ENCODE measurements at places on chromosomes 3 and 15.

DNA sequence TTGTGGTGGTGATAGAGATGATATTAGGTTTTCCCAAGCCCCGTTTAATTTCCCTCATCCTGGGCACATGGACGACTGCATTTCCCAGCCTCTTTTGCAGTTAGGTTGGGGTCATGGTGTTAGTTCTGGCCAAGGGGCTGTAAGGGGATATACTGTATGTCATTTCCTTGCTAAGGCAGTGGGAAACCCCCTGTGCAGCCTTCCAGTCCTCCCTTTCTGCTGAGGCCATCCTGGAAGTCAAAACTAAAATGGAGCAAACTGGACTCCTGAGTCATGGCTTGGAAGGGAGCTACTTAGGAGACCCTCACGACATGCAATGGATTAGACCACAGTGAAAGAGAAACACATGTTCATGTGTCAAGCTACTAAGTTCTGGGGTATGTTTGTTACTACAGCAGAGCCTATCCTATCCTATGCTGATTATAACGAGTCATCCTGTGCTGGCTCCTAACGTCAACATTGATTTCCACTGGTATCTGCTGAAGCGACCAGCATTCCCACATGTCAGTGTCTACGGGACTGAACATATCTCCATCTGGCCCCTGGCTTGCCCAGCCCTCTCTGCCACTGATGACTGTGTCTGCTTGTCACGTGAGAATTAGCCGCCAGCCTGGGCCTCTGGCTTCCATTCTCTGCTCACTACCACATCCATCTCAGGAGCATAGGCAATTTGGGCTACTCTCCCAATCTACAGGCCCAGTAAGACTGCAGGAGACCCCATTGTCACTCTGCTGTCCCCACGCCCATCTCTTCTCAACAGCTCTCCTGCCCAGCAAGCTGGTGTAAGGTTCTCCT is 85.6 kb upstream of the MEF2A start:
- DNase-seq: no peak

GRCh38 chr3:119318876-119319275 is 24.7 kb downstream of the ARHGAP31 start:
- no peak for DNase-seq

DNA sequence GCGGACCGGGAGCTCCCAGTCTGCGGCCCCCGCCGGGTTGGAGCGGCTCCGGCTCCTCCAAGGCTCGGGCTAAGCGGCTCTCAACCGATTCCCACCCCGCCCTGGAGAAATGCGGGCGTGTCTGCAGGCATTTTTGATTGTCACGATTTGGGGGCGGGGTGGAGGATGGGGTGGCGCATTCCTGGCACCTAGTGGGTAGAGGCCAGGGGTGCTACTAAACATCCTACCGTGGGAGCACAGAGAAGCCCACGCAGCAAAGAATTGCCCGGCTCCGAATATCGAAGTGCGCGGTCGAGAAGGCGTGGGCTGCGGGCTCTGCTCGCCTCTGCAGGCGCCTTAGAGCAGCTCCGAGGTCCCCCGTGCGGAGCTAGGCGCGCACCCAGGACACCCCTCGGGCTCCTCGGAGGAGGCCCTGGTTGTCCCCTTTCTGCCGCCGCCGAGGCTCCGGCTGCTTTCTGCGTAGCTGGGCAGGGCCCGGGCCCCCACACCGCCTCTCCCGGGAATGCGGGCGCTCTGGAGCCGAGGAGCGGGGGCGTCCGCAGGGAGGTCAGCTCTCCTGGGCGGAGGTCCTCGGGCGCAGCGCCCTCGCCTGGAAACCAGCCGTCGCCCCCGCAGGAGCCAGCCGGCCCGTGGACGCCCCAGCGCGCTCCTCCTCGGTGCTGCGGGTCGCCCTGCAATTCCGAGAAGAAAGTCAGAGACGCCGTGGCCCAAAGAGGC is 16.5 kb upstream of the LAMP3 start:
- DNase-seq: no peak

DNA sequence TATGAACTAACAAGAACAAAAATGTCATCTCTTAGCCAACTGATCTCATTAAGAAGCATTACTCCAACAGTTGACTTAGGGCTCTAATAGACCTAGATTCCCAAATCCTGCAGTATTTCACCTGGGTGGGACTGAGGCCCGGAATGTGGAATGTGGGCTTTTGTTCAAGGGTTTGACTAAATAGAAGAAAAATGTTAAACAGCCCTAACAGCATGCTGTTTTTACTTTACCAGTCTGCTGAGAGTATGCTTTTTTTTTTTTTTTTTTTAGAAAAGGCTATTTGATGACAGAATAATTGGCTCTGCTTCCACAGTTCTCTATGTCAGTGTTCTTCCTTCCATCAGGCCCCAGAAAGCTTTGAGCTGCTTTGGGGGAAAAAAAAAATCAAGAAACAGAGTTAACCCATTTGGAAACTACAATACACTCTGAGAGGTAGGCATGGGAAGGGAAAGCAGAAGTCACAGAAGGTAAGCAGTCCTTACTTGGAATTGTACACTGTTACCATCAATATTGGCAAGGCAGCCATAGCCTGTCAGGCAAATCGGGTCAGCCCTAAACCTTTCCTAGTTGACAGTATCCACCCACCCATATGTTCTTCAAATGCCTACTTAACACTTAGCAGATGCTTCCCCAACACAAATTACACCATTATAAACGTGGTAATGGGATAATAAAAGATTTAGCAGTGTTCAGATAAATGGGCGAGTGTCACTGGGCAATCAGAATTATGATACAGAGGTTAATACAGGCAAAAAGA is 224.2 kb downstream of the CNTN3 start:
- no peak for DNase-seq

- DNase-seq: no peak
Measured at GRCh38 chr15:87167706-87168105, 1088.0 kb downstream of the AGBL1 start.

GRCh38 chr3:126836220-126836860 is 132.3 kb downstream of the CHCHD6 start:
- no peak for DNase-seq

DNA sequence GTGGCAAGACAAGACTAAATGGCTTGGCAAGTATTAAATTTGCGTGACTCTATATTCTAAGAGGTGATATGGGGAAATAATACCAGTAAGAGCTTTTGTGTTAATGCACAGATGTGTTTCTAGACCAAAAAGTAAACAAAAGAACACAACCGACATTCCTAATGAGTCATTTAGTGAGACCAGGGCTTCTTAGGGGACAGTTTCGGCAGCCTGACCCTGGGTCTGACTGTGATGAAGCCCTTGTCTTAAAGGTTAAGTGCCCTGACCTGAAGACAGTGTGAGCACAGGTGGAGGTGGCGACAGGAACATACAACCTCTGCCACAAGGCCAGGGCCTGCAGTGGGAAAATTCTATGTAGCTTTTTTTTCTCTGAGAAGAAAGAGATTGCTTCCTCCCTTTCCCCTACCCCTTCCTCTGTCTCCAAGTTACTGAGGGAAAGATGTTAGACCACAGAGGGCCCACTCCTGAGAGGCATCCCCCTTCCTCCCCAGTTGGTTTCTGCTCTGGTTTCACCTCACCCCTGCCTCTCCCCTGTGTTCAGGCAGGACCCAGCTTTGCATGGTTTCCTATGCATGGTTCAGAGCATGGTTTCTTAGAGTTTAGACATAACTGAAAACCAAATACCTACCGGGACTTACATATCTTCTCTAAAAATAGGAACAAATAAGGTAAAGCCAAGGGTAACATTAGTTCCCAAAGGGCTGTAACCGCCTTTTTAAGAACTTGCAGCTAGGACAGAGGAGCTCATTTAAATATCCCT is 24.8 kb upstream of the CMTM7 start:
- DNase-seq: no peak

- no peak for DNase-seq
Measured at GRCh38 chr3:193938613-193939012, 197.3 kb upstream of the HES1 start.

GRCh38 chr3:132404276-132404675 is 13.0 kb upstream of the DNAJC13 start:
- DNase-seq: no peak

DNA sequence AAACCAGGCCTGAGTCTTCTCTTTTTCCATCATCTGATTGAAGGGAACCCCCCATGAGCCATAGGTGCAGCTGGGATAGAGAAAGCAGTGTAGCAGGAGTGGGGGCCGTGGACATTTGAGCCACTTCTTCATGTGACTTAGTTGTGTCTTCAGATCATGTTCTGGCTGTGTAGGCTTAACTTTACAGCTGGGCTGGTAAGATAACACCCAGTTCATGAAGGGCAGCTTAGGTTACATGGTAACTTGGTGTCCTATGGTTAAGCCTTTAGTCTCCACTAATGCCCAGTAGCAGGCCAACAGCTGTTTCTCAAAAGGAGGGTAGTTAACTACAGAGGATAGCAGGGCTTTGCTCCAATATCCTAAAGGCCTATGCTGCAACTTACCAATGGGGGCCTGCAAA is 11.4 kb upstream of the SNRPN start:
- no peak for DNase-seq

GRCh38 chr15:38849046-38849445 is 284.4 kb upstream of the RASGRP1 start:
- DNase-seq: no peak

GRCh38 chr3:11717768-11718636 is 74.3 kb upstream of the VGLL4 start:
- DNase-seq: no peak

- DNase-seq: no peak
Measured at GRCh38 chr3:129501630-129502029, 26.8 kb upstream of the RHO start.

DNA sequence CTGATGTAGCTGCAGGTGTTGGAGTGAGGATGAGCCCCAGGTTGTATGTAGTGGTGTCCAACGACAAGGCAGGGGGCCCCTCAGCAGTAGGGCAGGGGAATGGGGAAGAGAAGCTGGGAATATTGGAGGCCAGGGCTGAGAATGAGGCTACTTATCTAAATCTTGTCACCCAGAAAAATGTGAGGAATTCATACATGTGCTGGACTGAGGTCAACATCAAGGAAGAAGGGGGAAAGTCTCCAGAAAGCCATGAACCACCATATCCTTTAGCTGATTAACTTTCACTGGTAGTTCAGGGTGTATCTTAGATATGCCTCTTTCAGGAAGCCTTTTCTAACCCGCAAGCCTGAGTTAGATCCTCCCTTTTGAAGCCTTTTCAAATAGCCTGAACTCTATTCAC is 22.6 kb upstream of the FSTL1 start:
- DNase-seq: no peak

DNA sequence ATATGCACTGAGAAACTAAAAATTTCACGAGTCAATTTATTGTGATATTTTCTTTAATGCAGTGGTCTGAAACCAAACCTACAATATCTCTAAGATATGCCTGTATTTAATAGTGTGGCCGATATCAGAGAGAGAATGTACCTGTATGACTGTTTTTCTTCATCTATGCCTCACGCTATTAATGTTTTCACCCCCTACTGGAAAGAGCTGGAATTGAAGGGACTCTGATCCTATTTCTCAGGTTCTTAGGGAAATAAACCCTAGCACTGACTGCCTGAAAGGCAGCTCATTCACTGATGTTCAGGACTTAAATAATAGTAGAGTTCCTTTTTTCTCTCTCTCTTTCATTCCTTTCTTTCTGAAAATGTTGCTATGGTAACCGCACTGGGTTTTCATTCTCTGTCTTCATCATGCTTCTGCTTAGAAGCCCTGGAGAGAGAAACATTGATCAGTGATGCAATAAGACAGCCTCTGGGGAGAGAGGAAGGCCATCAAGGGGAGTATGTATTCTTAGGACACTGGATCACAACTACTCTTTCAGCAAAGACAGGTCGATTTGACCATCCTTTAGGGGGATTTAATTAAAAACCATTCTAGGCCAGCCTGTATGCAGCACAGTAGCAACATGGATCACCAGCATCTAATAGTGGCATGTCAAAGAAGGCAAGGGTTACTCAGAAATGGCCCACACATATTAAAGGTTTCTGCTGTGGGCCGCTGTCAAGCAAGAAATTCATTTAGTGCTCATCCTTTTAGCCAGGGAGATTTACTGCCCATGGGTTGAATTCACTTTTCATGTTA is 1135.7 kb downstream of the IGSF11 start:
- no peak for DNase-seq

GRCh38 chr3:178385280-178385952 is 150.8 kb upstream of the KCNMB2 start:
- no peak for DNase-seq

GRCh38 chr15:31235311-31236183 is 91.1 kb upstream of the KLF13 start:
- DNase-seq: no peak

DNA sequence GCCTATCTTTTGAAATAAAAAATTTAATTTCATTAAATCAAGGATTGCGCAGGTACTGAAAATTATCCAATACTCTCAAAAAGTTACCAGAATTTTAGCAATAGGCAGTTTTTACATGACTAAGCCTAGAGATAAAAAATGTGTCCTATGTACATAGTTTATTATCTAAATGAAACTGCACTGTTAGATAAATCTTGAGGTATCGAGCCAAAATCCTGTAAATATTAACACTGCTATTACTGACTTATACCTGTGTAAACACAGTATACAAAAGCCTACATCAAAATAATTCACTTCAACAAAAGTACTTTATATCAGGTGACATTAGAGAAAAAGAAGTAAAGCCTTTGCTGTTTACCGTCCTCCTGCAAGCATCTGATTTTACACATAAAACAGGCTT is 60.7 kb downstream of the TASOR start:
- no peak for DNase-seq

- DNase-seq: no peak
Measured at GRCh38 chr3:165459111-165459510, 262.9 kb upstream of the SLITRK3 start.

GRCh38 chr3:2454865-2455264 is 356.2 kb downstream of the CNTN4 start:
- DNase-seq: no peak

DNA sequence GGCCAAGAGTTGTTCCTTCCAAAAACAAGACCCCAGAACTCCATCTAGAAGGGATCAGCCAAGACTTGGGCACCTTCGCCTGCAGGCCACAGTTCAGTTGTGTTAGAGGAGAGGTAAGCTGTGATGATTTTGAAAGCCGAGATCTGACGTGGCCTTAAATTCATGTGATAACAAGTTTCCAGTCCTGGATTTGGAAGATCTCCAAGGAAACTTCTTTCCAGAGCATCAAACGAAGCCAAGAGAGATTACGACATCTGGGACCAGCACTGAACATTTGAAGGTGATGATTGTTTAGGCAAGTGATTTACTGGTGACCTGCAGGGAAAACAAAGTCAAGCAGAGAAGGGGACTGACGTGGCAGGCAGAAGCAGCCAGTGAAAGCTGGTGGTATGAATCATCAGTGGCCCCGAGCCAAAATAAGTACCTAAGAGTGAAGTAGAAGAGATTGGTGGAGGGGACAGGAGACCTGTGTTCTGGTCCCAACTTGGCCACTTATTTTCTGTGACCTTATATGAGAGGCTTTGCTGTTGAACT is 339.0 kb upstream of the PROK2 start:
- DNase-seq: no peak

- DNase-seq: no peak
Measured at GRCh38 chr3:41202834-41203345, 3.6 kb downstream of the CTNNB1 start.

DNA sequence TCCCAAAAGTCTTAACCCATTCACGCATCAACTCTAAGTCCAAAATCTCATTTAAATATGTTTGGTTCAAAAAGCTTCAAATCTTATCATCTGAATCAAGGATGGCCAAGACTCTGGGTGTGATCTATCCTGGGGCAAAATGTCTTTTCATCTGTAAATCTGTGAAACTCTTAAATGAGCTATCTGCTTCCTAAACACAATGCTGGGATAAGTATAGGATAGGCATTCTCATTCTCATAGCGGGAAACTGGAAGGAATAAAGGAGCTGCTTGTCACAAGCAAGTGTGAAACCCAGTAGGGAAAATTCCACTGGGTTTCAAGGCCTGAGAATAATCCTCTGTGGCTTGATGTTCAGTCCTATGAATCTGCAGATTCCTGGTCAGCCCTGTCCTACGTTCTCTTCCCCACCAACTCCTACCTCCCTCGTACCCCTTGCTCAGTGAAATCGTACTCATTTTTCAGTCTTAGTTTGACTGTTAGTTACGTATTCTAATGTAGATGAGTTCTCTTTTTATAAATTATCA is 156.7 kb downstream of the EPHA3 start:
- DNase-seq: no peak

All from activated CD4-positive, alpha-beta T cell treated with anti-CD3 and anti-CD28 coated beads, Interleukin-2, amount 50 U/mL, for 24 hours (primary cell).